ENCODE measurements at places on chromosomes 5 and 9.

- no peak for DNase-seq
Observed at GRCh38 chr5:4348919-4349318, 753.3 kb downstream of the IRX1 start.

DNA sequence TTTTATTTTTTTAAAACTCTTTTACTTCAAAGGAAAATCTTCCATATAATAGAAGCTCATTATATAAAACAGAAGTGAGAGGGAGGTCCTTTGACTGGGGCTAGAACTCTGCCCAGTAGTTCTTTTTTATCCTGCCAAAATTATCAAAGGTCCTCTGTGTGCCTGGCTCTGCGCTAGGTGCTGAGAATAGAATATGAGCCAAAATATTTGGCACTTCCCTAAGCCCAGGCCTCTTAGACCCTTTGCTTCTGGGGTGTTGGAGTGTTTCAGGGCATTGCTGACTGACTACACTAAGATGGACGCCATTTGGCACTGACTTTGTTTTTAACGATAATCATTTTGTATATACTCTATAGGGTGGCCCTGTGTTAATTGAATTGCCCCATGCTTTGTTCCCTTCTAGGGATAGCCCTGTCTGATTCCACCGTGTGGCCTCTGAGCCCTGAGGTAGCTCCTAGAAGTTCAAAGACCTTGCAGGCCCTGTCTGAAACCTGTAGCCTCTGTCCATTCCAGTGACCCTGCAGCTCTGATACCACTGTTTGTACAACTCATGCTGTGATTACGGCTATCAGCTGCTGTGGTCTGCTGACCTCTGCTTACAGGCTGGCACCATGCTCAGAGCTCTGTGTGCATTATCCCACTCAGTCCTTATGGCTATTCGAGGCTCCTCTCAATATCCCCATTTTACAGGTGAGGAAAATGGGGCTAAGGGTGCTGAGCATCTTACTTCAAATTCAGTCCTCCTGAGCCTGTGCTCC is 84.3 kb upstream of the SHB start:
- no peak for DNase-seq

- DNase-seq, result no peak
Observed at GRCh38 chr5:126976520-126977172, 53.7 kb downstream of the MARCHF3 start.

GRCh38 chr5:24644761-24645160 is at the start of gene CDH10:
TSS of gene CDH10 (minus strand) at chr5:24644978. CDS start at chr5:24593490, 51,488 bp downstream.
- no peak for DNase-seq

- DNase-seq, result no peak
Observed at GRCh38 chr5:11121885-11122284, 360.9 kb upstream of the DAP start.

GRCh38 chr5:77133061-77133758 is 46.1 kb upstream of the ZBED3 start:
- no peak for DNase-seq

GRCh38 chr5:1730487-1730847 is 69.2 kb downstream of the MRPL36 start:
- no peak for DNase-seq

DNA sequence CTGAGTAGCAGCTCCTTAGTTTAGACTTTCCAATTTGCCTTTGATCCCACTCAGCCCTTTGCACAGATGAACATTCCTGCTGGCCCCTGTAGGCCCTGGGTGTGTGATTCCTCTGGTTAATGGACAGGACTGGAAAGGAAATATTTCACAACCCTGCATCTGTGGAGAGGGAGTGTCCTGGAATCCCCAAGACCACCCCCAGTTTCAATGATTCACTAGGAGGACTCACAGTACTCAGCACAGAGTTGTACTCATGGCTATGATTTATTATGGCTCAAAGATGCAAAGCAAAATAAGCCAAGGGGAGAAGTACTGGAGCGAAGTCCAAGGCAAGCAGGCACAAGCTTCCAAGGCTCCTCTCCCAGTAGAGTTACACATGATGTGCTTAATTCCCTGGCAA is 42.4 kb upstream of the TJP2 start:
- no peak for DNase-seq

- DNase-seq, result no peak
Observed at GRCh38 chr9:7196467-7196866, 438.7 kb downstream of the KDM4C start.

DNA sequence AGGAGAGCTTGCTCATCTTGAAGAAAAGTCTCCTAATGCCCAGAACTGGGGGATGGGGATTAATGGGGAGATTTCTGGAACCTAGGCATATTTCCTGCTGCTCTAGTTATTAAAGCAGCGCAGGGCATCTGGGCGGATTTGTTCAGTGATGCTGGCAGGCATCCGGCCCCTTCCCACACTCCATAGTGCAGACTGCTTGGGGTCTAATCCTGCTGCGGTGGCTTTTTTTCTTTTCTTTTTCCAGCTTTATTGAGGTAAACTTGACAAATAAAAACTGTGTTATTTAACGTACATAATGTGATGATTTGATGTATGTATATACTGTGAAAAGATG is 30.7 kb downstream of the PPARGC1B start:
- DNase-seq, result no peak

GRCh38 chr5:130479045-130479804 is 575.0 kb downstream of the CHSY3 start:
- no peak for DNase-seq

DNA sequence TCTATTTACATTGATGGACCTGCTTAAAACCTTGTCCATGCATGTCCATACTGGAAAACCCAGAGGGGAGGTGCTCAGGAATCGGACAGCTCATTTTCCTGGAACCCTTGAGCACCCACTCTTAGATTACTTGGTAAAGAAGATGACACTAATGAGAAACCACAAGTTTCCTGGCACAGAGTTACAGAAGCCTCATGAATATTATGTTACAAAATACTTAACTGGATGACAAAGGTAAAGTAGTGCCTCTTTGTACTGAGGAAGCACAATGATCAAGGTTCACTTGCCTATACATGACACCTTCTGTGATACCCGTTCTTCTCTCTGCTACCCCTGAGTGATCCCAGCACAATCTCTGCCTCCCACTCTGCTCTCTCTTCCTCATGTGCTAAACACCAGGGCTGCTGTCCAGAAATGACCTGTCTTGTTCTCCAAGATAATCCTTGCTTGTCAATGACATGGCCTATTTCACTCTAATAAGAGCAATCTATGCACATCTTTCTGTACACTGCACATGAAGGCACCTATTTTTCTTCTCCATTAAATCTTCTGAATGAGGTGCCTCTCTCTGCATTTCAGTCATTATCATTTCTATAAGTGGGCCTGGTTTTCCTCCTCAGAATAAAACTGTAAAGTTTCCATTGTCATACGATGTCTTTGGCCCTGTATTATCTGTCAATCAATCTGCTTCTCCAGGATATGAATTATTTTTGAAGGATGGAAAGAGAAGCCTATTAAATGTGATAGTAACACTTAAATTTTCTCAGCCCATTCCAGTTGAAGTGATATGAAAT is 684.0 kb upstream of the ACO1 start:
- no peak for DNase-seq

GRCh38 chr5:159779481-159779880 is 136.8 kb upstream of the ADRA1B start:
- no peak for DNase-seq

DNA sequence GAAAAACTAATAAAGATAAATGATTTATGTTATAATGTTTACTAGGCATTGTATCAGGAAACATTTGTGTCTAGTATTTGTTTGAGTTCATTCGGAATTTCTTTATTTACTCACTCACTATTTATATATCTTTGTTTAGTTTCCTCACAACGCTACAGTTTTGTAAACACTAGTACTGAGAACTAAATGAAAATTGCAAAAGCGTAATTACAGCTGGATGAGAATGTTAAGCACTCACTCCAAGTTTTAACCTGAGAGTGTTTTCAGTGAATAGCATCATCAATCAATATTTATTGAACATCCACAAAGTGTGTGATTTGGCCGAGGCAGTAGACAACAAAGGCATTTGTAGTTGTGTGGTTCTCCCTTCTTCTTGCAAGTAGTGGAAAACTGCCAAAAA is 969.6 kb upstream of the DMAC1 start:
- no peak for DNase-seq

DNA sequence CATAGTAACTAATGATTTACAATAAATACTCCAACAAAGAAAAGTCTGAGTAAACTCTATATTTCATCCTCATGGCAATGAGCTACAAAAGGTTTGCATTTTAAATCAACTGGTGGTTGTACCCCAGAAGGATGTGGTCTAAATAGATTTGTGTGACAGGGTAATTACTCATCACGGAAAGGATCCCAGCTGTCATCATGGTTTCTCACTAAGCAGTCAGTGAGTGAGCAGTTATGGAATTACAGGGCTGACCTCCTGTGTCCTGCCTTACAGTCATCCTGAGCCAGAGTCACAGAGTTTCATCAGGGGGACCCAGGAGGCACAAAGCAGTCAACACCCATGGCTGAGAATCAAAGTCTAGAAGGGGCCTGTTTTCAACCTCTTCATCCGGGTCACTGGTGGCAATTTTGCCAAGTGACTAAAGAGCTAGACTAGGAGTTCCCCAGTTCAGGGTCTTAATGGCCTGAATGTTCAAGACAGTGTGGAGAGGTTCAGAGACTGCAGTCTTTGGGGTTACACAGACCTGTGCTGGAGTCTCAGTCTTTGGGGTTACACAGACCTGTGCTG is 210.7 kb upstream of the SLC24A2 start:
- no peak for DNase-seq

DNA sequence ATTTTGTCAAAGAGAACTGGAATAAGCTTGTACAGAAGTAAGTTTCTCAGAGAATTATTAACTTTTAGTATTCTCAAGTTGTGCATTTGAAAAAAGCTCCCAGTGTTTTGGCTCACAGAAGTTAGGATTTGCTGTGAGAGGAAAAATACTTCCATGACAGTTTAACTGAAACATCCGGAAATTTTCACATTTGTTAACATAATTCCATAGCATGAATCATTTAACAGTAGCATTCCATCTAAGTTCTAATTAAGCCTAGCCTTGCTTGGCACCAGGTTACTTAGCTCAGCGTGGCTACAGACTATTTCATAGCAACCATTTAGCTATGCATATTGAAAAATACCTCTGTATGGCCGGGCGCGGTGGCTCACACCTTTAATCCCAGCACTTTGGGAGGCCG is 90.8 kb downstream of the LNPEP start:
- no peak for DNase-seq

DNA sequence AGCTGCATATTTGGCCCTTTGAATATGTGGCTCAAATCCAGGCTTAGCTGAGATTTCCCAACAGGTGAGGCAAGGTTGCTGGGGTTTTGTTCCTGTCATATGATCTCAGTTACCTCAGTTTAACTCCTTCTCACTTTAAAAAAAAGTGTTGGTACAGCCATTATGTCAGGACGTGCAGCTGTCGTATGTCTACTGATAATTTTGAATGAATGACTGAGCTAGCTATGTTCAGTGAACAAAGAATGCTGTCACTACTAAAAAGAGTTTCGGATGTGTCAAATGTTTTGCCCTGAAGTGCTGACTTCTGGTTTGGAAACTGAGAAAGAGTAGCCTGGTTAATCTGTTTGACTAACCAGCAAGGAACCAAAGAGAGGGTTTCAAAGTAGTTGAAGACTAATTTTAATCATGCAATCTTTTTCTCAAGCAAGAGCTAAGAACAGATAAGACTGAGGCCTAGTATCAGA is 106.3 kb upstream of the NR3C1 start:
- no peak for DNase-seq

DNA sequence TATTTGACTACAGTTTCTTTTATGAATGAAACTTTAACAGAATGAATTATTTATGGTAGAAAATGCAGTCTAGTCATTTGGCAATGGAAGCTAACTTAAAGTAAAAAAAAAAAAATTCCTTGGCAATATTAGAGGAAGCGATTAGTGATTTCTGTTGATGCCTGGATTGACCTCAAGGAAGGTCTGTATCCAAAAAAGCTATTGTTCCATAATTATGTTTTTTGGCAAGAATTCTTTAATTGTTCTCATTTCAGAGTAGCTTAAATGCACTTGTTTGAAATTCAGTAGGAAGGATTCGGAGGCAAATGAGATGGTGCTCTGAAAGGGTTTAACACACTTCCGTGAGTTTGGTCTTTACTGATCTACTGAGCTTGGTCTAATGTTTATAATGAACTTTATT is 61.8 kb downstream of the ITGA1 start:
- no peak for DNase-seq

DNA sequence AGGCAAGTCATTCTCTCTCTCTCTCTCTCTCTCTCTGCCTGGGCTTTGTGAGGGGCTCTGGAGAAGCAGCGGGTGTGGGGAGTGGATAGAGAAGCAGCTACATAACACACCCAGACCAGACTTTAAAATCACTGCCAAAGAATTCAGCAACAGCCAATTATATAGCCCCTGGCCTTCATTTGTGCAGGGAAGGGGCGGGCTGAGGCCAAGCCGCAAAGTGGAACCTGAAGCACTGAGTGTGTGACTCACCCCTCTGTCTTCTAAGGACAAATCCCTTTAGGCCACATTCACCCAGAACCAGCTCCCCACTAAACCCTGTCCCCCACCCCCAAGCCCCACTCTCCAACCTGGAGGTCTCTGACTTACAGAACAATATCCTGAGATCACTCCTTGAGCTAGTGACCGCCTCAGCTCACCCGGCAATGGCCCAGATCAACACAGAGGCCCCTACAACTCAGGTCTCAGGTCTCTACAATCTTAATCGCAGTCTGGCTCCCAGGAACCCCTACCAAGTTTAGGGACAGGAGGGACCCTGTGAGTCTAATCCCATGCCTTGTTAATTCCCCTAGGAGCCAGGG is 6.0 kb downstream of the B4GALT1 start:
- peak; percentile 48 for DNase-seq

- DNase-seq, result no peak
Observed at GRCh38 chr9:96064826-96065481, 189.5 kb downstream of the ERCC6L2 start.

- DNase-seq, result no peak
Observed at GRCh38 chr9:104025945-104026344, 68.2 kb upstream of the SMC2 start.

GRCh38 chr5:133778636-133779035 is 166.3 kb upstream of the FSTL4 start:
- DNase-seq, result no peak

DNA sequence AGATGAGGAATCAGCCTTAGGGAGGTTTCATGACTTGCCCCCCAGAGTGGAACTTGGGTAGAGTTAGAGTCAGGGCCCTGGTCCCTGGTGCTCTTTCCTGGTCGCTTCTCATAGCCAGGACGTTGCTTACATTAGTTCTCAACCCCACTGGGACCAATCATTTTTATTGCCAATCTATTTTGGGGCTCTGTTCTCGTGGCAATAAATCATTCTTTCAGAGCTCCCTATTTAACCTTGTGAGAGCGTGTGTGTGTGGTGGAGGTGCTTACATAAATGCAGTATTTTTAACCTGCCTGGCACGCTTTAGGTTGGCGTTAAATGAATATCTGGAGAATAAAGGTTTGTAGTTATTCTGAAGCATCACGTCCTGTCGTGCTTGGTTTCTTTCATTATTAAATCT is 4.1 kb downstream of the TRIO start:
- DNase-seq, result no peak

GRCh38 chr5:103117471-103117991 is 2.4 kb downstream of the GIN1 start:
- DNase-seq, result no peak

- DNase-seq, result no peak
Observed at GRCh38 chr5:40367255-40367654, 312.5 kb upstream of the PTGER4 start.

GRCh38 chr9:98391867-98392266 is 136.4 kb upstream of the TBC1D2 start:
- no peak for DNase-seq
